ENCODE measurements at places on chromosomes 3 and 15. TPM values are rescaled to one million over a fixed set of nuclear protein-coding genes. Genes with fewer than 3 reads are reported as not detected.

CHRM5 gene
- total RNA-seq = under 0.01 TPM

BUB1B gene
- total RNA-seq = 19.9 TPM

TRH gene
- not detected for total RNA-seq

CKMT1A gene
- not detected for total RNA-seq

A4GNT gene
- total RNA-seq = not detected

IDH2 gene
- total RNA-seq = 75.7 TPM

CEP19 gene
- total RNA-seq = 1.6 TPM

PLSCR2 gene
- total RNA-seq = not detected

DNAH1 gene
- 4.8 TPM for total RNA-seq

INSYN1 gene
- total RNA-seq = under 0.01 TPM

GOLGA6D gene
- not detected for total RNA-seq

COL8A1 gene
- total RNA-seq = 324 TPM

MORF4L1 gene
- 366 TPM for total RNA-seq

COL6A5 gene
- total RNA-seq = under 0.01 TPM

DNAH12 gene
- total RNA-seq = under 0.01 TPM

PRSS50 gene
- total RNA-seq = not detected

MAGEL2 gene
- total RNA-seq = not detected

CCDC54 gene
- total RNA-seq = not detected

CPNE9 gene
- total RNA-seq = not detected

IGF2BP2 gene
- 67.8 TPM for total RNA-seq

Measured in fibroblast of villous mesenchyme (primary cell).